Stimulated activated CD8-positive, alpha-beta memory T cell treated with anti-CD3 and anti-CD28 coated beads, Interleukin-12 subunit alpha, Interleukin-12 subunit beta, amount 100 ng/mL, for 4 hours (primary cell): ENCODE measurements at places on chromosomes 1 and 21.

DNA sequence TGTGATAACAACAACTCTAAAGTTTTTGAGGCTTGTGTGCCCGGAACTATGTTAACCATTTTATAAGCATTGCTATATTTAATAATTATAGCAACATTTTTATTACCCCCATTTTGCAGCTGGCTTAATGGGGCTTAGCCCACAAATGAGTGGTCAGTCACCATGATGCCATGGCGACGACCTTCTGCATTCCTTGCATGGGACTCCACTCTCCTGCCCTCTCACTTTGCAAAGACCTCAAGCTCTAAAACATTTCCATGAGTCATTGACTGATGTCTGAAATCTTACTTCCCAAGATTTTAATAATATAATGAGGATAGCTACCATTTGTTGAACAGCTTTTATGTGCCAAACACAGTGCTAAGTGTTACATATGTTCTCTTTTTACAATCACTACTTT is 15.4 kb downstream of the NGF start:
- no peak for DNase-seq

DNA sequence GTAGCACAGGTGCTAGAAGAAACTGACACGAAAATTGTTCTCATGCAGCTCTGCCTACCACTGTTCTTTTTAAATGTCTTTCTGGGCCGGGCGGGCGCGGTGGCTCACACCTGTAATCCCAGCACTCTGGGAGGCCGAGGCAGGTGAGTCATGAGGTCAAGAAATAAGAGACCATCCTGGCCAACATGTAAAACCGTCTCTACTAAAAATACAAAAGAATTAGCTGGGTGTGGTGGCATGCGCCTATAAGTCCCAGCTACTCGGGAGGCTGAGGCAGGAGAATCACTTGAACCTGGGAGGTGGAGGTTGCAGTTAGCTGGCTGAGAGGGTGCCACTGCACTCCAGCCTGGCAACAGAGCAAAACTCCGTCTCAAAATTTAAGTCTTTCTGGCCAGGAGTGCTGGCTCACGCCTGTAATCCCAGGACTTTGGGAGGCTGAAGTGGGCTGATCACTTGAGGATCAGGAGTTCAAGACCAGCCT is 947 bp upstream of the RIT1 start:
- no peak for DNase-seq

GRCh38 chr1:87814573-87814972 is 485.9 kb downstream of the LMO4 start:
- DNase-seq: no peak

DNA sequence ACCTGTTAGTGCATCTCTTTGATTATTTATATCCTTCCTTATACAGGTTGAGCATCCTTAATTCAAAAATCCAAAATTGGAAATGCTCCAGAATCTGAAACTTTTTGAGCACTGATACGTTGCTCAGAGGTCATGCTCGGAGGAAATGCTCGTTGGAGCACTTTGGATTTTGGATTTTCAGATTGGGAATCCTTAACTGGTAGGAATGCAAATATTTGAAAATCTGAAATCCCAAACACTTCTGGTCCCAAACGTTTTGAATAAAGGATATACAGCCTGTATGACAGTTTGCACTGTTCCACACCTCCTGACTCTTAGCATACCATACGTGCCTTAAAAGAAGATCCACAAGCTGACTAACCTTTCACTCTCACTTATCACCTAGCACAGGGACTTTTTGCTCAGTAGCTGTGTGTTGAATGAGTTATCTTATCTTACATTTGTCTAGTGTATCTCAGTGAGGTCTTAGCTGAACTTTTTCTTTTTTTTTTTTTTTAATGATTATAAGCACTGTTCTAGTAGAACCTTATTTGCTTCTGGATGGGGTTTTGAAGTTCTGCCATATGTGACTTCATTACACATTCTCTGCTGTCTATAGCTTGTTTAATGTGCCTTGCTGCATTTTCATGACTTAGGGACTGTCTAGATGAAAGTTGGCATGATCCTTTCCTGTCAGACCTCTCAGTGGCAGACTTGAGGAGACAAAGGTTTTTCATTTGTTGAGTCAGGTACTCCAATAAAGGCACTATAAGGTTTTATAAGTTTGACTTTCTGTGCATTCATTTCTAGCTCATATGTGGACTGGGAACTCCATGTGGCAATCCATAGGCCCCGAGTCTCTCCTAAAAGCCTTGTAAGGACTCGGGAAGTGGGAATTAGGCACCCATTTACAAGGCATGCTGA is 21.6 kb downstream of the PTGFRN start:
- no peak for DNase-seq

DNA sequence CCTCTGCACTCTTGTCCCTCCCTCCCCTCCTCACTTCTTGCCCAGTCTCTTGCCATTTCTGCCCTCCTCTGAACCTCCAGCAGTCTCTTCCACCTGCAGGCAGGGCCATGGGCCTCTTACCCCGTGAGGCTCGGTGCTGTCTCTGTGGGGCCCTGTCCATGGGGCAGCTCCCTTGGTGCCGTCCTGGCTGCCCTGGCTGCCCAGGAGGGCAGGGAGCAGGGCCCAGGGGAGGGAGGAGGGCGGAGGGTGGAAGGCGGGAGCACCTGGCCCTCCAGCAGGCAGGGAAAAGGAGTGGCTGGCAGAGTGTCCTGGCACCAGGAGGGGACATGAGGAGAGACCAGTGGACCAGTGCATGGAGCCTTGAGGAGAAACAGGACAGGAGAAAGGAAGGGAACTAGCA is at the start of gene RORC:
Gene RORC (minus strand): TSS at position 198 of the 400 bp plus-strand sequence. CDS start 38 bp downstream, at position 160.
- DNase-seq: no peak

DNA sequence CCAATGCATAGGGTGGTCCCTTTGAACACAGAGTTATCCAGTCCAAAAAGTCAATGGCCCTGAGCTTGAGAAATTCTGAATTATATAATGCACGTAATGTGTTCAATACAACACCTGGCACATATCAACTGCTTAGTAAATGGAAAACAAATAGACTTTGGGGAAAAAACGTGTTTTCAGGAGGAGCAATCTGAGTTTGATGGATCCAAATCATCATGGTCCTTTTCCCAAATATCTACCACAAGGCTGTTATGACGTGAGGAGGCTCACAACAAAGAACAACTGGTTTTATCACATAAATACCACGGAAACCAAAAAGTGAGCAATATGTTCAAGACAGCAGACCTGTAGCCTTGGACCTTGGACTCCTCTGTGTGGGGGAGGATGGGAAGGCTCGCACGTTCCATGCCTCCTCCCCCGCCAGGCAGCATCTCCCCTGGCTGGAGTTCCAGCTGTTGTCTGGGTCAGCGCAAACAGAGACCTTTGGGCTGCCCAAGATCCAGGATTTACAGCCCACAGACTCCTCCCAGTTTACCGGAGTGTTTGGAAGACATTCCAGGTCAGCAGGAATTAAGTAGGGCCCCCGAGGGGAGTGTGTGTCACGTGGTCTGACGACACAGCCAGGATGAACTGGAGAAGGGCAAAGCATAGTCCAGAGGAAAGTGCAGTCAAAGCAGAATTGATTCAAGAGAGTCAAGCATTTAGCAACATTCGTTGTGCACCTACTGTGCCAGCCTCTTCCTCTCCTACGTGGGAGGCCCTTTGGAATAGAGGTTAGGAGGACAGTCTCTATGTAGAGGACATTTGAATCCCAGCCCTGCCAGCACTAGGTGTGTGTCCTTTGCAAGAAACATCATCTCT is 32.2 kb upstream of the MED18 start:
- DNase-seq: no peak

- DNase-seq: no peak
These were observed 23.4 kb downstream of the RD3 start for GRCh38 chr1:211468595-211468994.

DNA sequence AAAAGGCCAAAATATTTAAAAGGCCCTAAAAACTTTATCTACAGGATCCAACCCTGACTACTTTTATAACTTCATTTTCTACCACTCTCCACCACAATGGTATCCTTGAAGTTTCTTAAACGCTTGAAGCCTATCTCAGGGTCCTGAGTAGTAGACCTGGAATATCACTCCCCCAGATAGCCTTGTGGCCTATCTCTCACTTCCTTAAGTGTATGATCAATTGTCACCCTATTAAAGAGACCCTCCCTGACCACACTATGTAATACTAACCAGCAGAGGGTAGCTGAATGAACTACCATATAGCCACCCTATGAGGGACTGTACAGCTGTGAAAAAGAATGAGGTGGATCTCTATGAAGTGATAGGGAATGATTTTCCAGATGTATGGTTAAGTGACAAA is 5.6 kb downstream of the CD58 start:
- DNase-seq: no peak

DNA sequence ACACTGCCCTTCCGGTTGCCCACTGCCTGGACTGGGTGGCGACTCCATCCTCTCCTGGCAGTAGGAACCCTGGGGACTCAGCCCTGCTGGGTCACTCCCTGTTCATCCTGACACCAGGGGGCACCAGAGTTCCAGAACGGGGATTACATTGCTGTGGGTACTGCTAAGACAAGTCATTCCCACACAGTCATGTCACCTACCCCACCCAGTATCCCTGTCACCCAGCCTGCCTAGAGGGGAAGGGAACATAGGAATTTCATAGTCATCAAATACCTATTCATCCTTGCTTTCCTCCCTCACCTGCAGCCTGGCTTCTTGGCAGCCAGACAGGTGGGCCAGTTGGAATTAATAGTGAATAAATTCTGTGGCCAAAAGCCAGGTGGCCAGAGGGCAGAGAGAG is 9.8 kb upstream of the SFN start:
- peak; percentile 51 for DNase-seq

DNA sequence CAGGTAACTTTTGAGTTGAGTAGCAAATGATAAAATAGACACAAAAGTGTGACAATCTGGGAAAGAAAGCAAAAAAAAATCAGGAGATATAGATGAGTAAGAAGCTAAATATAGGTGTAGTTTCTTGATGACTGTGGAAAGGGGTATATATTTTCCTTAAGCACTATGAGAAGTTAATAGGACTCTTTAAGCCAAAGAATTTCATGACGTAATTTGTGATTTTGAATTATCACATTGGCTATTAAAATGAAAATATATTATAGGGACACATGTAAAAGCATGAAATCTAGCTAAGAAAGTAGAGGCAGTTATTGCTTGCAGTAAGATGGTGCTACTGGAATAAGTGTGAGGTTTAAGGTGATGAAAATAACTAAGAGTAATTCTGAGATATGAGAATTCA is 759.1 kb downstream of the KCNT2 start:
- no peak for DNase-seq

DNA sequence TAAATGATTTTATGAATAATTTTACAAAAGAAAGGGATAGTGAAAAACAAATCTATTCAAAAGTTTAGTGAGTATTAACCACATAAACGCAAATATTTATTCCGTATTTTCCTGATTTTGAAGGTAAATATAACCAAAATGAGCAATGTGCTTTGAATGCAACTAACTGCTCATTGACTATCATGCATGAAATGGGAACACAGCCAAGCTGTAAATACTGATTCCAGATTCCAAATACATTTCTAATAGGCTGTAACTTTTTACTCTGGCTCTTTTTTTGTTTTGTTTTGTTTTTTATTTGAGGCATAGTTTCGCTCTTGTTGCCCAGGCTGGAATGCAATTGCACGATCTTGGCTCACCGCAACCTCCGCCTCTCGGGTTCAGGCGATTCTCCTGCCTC is 41.8 kb downstream of the SELENOF start:
- DNase-seq: no peak

GRCh38 chr1:91736715-91737615 is 149.0 kb downstream of the TGFBR3 start:
- DNase-seq: no peak

DNA sequence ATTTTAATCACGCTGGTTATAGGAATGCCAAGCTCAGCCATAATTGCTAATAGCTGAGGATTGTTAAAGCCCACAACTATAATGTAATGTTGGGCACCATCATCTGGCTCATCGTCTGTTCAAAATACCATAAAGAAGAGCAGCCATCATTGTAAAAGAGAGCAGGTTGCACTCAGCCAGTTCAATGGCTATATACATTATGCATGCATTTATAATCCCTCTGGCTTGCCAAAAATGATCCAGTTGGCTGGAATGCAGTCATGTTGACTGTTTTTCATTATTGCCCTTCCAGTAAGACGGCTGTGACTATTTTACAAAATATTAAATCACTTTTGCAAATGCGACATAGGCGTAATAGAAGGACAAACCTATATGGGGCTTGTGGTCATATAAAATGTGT is 85.3 kb downstream of the SPAG17 start:
- DNase-seq: no peak

GRCh38 chr1:232793944-232794343 is 11.3 kb upstream of the MAP10 start:
- no peak for DNase-seq

DNA sequence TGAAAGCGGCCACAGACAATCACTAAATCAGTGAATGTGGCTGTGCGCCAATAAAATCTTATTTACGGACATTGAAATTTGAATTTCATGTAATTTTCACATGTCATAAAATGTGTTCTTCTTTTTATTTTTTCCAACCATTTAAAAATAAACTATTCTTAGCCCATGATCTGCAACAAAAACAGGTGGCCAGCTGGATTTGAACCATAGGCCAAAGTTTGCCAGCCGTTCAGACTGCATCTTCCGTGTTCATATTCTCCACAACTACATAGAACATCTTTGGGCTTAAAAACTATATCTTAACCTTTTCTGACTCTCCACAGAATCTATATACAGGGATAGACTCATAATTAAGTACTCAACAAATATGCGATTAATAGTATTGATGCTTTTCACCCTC is 81.2 kb upstream of the RALGPS2 start:
- DNase-seq: no peak

DNA sequence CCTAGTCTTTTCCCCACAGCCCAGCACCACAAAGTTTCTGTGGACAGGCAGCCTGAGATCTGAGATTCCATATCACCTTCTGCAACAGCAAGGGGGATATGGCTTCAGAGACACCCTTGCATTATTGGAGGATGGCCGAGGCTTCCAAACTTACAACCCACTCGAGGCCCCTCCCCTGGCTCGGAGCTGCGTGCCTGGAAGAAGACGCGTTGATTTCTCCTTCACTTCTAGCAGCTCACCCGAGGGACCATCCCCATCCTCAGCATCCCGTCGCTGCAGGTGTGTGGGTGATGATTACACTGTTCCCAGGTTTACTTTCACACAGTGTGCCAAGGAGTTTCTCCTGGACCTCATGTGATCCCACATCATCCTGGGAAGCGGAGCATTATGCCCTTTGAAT is 277.9 kb downstream of the MATN1 start:
- no peak for DNase-seq

DNA sequence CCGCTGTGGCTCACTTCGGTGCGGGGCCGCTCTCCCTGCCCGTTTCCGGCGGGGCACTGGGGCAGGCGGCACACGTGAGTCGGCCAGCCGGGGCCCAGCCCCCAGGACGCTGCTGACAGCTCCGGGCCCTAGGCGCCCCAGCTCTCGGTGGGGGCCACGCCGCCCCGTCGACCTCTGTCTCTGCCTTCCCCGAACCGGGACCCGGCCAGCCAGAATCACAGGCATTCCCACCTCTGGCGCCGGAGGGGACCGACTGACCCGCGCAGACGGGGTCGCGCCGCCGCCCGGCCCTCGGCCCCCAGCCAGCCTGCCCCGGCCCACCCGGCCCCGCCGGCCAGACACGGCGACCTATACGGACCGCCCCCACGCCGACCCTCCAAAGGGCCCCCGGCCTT is 755 bp downstream of the SCMH1 start:
- DNase-seq: peak; percentile 16

GRCh38 chr21:41536076-41536826 is 28.3 kb upstream of the TMPRSS2 start:
- no peak for DNase-seq

- DNase-seq: no peak
These were observed 547.4 kb downstream of the PTPRU start for GRCh38 chr1:29783508-29784275.

GRCh38 chr1:21337454-21337927 is 47.2 kb upstream of the ECE1 start:
- DNase-seq: no peak

- no peak for DNase-seq
These were observed 11.1 kb downstream of the EEIG2 start for GRCh38 chr1:108570998-108571401.
